ENCODE measurements at places on chromosomes 7 and 10. TPM values are rescaled to one million over a fixed set of nuclear protein-coding genes. Genes with fewer than 3 reads are reported as not detected.

- no peak for DNase-seq
- no peaks in the 10 kb centered on the region for H3K27me3 ChIP-seq
- no peak overlapping the region for H3K4me3 ChIP-seq
- H3K36me3 ChIP-seq, result no peaks in the 10 kb centered on the region
- H3K4me1 ChIP-seq, result peaks cover 8% of the 10 kb centered on the region
- no peak overlapping the region for H3K27ac ChIP-seq
Measured at GRCh38 chr10:69816521-69816920, 14.8 kb downstream of the COL13A1 start.

UPK3B gene
- 0.33 TPM for total RNA-seq

DNA sequence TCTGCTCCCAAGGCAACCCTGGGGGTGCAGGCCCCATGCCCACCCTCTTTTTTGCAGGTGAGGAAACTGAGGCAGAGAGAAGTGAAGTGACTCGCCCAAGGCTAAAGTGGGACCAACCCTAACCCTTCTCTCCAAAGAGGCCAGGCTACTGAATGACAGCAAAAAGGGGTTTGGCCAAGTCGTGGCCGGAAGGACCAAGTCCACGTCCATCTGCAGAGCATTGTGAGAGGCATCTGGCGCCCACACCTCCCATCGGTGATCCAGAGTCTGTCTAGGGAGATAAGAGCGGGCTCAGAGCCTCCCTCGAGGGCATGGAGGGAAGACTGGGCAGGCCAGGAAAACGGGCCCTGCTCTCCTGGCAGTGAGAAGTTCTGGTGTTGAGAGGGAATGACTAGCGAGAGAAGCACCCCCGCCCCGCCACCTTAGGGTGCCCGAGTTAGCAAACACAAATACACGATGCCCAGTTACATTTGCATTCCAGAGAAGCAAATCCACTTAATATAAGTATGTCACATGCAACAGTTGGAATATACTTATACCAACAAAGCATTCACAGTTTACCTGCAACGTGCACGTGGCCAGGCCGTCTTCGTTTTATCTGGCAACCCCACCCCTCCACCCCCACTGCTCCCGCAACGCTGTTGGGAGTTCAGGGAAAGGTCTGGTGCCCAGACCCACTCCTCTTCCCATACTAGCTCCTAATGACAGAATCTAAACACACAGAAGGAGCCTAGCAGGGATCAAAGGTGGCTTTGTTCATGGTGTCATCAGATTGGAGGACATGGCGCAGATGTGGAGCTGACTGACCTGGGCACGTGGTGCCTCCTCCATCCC, 124.9 kb downstream of the OAT start:
- no peak overlapping the region for H3K4me3 ChIP-seq
- H3K27ac ChIP-seq, result no peak overlapping the region
- H3K4me1 ChIP-seq, result no peaks in the 10 kb centered on the region
- DNase-seq, result no peak
- H3K36me3 ChIP-seq, result no peaks in the 10 kb centered on the region

DNA sequence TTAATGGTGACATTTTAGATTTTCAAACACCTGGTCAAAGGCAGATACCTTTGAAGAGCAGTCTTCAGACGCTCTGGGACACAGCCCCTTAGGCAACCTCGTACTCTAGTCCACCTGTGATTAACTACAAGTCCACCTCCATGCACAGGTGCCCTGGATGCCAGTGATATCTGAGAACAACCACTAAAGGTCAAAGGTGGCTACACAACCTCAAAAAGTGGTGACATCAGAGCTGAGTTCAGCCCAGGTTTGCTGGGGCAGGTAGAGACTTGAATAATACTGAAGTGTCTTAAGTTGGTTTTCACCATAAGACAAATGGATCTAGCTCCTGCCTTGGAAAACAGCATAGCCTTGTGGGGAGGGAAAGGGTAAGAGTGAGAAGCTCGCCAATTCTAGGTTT, 143.4 kb upstream of the ADO start:
- no peak for DNase-seq
- no peaks in the 10 kb centered on the region for H3K36me3 ChIP-seq
- H3K27ac ChIP-seq, result no peak overlapping the region

DNA sequence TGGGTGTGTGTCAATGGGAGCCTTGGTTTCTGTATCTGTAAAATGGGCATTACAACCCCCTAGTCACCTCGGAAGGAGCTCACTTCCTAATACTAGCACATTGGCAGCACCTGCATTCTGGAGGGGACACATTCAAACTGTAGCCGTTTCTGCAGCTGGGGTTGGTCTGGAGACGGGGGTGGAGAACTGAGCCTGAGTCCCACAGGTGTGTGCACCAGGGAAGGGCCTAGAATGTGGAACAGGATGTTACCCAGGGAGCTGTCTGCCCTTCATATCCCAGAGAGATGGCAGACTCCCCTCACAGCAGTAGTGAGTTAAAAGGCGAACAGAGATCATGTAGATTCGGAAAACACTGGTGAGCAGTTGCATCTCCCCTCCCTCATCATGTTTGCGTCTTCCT, 272.8 kb upstream of the ZNF32 start:
- H3K4me1 ChIP-seq, result no peaks in the 10 kb centered on the region
- no peaks in the 10 kb centered on the region for H3K36me3 ChIP-seq
- no peak for DNase-seq
- no peaks in the 10 kb centered on the region for H3K27me3 ChIP-seq

All from thymus (tissue), 14 donors.